ENCODE measurements at places on chromosomes 7 and 10.

- no peak for DNase-seq
Observed at GRCh38 chr10:7541137-7542087, 125.4 kb downstream of the ITIH5 start.

GRCh38 chr10:86226016-86226415, 140.6 kb downstream of the GRID1 start:
- DNase-seq: no peak

DNA sequence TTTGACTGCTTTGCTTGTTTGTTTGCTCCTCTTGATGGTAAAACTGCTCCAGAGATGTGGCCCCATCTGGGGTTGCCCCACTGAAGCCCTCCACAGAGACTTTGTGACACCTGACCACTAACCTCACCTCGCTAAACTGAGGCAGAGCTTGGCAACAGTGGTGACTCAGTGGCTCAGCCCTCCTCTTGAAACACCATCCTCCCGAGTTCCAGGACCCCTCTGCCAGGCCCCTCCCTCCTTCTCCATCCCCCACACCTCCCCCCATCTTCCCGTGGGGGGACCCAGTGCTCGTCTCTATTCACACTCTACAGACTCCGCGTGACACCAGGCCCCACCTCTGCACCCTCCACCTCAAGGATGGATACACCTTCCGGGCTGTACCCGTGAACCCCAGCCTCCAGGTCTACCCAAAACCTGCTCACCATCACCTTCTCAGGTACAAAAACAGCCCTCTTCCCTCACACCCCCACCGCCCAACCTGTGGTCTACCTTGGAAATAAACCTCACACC, 19.0 kb upstream of the RET start:
- DNase-seq: no peak

- no peak for DNase-seq
Observed at GRCh38 chr10:4136121-4136520, 351.1 kb upstream of the KLF6 start.

DNA sequence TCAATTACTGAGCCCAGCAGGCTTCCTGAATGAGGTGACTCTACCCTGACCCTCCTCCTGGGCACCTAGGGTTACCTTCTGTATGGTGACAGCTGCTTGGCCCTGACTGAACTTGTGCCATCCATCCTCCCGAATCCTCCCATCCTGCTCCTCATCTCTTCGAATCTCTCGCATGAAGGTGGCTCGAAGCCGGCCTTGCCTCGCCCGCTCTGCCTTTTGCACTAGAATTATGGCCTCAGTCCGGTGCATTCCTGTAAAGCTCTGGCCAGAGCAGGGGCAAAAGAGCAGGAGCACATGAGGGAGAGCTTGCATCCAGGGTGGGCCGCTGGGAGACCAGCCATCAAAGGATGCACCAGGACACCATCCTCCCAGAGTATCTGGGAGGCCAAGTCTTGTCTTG, 7.5 kb downstream of the H2BK1 start:
- no peak for DNase-seq

- no peak for DNase-seq
Observed at GRCh38 chr7:132609222-132609621, 33.0 kb upstream of the PLXNA4 start.

DNA sequence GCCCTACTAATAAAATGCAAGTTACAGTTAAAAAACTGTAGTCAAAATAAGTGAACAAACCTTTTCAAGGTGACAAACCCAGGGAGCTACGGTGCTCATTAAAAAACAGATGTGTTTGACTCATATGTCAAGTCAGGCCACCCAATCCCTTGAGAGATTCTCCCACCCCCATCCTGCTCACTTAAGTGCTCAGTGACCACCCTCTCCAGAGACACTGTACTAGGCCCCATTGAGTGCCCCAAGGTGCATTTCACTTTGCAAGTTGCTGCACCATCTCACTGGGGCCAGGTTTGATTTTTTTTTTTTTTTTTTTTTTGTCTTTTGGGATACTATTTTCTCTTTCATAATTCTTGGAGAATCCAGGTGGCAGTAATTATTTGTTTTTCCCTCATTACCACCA, 1.9 kb downstream of the ERV3-1 start:
- DNase-seq: no peak

GRCh38 chr10:49410365-49411074, 14.6 kb upstream of the DRGX start:
- DNase-seq: no peak

Data from GOT3 (cell line).